SK-N-DZ (cell line): ENCODE measurements at places on chromosomes 2 and 18.
A peak's percentile ranks its signal among the peaks of the same experiment; 100 is the strongest.

- no peak for DNase-seq
Measured at GRCh38 chr2:10301941-10302478, 694 bp upstream of the HPCAL1 start.

GRCh38 chr2:73238149-73238548 is 4.0 kb downstream of the CCT7 start:
- DNase-seq, result no peak

DNA sequence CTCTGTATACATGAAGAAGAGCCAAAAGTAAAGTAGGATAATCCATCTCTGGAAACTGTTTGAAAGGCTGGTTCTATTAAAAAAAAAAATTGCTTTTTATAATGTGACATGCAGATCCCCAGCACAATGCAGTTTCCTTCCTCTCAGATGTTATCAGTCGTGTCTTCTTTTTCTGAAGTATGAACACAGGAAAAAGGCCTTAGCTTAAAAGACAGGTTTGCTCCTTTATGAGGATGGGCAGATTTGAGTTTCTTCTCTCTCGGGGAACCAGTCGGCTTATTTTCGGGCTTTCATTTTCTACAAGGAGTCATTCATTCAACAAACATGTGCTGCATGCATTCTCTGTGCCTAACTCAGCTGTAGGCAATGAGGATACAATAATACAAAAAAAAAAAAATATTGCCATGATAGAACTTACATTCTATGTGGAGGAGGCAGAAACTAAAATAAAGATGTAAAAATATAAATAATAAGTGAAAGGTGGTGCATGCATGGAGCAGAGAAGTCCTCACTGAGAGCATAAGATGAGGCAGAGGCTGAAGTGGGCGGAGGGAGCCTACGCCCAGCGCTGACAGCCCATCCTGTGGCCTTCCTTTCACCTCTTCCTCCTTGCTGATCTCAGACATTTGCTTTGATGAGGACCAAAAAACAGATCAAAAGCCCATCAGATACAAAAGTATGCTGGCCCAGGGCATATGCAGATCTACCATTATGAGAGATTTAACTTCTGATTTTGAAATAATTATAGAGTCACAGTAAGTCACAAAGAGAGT is at the start of gene CD226:
Gene CD226, minus strand, starts transcription at position 513 of the 773 bp plus-strand sequence. Its CDS starts 467 bp downstream, at position 46.
- DNase-seq, result no peak

GRCh38 chr2:53353135-53354114 is 414.2 kb upstream of the CHAC2 start:
- no peak for DNase-seq

- no peak for DNase-seq
Measured at GRCh38 chr18:40094441-40094840, 1860.6 kb upstream of the PIK3C3 start.

DNA sequence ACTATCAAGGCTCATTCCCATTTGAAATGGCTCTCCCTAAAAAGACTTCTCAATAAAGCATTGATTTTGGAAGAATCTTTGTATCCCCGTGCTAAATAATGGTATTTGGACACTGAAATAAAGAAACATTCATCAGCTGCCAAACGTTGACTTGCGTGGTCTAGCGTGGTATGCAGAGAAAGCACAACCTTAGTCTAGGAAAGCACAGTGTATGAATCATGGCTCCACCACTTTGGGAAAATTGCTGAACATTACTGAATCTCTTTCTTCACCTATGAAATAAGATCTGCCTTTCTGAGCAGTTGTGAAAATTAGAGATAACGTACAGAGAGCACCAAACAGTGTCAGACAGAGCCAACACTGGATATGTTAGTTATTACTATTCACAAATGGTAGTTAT is 353.9 kb downstream of the SS18 start:
- DNase-seq, result no peak

DNA sequence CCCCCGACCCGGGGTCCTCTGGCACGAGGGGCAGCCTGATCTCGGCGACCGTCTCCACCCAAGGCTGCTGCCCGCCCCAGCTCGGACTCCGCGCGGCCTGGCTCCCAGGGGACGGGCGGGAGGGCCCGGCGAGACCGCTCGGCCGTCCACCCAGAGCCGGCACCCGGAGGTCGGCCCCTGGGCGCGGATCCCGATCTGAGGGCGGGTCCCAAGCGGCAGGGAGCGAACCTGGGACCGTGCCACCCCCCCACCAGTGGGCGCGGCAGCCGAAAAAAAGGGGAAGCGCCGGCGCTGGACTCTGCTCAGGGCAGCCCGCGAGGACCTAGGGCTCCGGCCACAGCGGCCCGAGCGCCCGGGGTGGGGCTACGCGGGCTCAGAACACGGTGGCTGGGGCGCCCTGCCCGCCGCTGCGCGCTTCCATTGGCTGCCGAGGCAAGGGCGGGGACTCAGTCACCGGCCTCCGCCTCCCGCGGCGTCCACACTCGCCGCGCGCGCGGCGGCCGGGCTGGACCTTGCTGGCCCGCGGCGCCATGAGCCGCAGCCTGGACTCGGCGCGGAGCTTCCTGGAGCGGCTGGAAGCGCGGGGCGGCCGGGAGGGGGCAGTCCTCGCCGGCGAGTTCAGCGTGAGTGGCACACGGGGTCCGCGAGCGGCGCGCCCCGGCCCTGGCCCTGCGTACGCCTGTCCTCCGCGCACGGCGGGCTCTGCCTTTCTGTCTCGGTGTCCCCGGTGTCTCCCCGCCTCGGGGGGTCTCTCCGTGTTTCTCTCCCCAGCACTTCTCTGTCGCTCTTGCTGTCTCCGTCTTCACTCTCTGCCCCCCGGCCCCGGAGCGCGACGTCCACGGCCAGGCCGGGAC is at the start of gene PTPN18:
Gene PTPN18, plus strand, starts transcription at position 479 of the 854 bp plus-strand sequence. Its CDS starts 52 bp downstream, at position 531.
- DNase-seq, result peak; percentile 81

DNA sequence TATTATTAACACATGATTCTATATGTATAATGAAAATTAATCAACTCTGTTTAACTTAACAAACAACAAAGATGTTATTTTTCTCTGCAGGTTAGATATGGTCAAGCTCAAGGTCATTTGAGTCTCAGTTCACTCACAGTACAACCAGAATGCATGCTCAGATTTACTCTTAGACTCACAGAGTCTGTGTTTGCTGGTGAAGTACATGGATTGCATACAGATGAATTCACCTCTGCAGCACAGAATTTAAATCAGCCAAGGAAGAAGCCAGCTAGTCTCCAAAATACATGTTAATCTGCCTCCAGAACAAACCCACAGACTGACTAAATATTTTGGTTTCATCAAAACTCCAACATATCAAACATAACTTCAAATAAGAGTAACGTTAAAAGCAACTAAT is 424.5 kb downstream of the RAD51AP2 start:
- DNase-seq, result no peak

DNA sequence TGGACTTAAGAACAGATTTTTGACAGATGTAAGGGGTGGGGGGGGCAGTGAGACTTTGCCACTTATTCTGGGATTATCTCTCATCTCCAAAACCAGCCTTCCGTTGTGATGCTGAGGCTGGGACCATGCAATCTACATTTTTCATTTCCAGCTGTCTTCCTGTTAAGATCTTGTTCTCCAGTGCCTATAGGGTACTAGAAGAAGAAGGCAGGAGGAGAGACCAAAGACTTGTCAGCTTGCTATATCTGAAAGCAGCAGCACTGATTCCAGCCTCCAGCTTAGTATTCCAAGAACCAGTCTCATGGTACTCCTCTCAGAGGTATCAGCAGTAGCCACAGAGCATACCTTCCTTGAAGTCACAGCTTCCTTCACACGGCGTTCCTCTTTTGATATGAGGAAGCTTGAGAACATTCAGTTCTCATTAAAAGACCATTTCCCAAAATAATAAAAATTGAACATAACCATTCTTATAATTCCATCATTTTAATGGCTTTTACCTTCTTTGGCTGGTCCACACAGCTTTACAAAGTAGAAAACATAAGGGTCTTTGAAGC is 49.8 kb downstream of the USP34 start:
- no peak for DNase-seq

DNA sequence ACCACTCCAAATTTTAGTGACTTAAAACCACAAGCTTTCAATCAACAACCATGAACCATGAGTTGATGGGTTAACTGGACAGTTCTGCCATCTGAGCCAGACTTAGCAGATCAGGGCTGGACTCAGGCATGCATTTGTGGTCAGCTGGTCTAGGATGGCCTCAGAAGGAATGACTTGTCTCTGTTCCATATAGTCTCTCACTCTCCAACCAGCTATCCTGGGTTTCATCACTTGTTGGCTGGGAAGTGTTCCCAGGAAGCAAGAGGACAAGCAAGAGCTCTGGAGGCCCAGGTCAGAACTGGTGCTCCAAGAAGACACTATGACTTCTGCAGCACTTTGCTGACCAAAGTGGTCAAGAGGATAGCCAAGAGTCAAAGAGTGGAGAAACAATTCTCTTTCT is 17.5 kb upstream of the MAP3K20 start:
- DNase-seq, result no peak

DNA sequence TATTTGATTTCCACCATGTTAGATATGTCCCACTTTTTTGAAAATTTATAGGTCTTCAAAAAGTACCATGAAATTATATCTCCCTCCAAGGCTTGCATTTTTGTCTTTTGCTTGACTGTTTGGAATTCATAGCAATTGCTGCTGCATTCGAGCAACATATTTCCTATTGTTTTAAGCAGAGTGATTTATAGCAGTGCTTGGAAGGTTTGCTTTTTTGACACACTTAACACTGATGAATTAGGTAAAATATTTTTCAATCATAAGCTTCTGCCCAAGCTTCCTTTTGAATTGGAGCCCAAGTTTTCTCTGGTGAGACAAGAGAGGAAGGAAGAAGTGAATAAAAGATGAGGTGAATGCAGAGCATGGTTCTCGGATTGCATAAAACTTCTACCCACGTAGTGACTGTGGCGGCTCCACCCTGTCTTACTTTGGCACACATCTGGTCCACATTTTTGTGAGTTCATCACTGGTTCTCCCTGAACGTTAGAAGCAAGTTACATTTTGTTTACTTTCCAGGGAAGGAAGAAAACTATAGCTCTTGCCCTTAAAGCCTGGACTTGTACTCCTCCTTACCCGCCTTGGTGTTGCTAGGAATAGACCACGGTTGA is 667.0 kb downstream of the TSN start:
- DNase-seq, result no peak

DNA sequence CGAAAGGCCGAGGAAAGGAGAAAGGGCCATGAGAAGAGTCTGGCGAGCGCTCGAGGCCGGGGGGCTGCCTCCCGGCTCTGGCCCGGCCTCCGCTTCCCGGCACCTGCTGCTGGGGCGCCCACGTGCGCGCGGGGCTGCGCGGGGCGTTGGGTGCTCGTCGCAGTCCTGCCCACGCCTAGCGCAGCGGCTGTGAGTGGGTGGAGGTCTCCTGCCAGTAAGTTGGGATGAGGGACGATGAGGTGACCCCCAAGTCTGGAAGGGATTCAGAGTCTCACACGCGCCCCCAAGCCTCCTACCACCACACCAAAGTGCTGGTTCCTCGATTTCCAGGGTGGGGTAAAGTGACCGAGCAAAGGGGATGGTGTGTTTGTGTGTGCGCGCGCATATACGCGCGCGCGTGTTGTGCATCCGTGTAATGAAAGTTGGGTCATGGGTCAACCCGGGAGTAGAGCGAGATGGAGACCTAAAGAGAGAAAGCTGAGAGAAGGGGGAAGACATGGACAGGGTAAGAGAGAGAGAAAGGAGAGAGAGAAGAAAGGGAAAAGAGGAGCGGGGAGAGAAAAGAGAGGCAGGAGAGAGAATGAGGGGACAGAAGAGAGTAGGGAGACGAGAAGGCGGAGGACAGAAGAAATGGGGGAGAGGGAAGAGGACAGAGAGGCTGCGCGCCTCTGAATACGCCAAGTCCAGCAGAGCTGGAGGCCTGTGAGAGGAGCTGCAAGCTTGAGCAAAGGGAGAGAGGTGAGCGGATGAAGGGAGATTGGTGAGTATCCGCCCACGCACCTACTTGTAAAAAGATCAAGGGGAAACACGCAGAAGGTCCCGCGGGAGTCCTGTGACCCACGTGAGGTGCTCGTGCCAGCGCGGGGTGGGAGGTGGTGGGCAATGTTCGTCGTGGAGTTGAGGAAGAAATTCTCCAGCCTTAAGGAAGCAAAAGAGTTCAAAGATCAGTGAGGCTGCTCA is 1.7 kb upstream of the NETO1 start:
- no peak for DNase-seq

DNA sequence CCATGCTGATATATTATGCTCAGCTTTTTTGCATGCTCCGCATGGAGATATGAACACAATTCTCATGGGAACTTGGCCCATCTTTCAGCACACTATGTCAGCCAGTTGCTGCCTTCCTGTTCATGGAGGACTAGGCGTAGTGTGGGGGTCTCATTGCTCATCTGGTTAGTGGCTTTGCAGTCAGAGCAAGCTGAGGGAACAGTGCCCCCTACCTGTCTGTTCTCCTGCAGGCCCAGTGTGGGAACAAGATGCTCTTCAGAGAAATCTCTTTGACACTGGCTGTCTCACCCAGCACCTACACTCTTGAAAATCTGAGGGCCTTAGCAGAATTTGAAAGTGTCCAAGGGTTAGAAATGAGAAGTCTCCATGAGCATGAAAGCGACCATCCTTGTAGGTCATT is 47.1 kb downstream of the SPTBN1 start:
- DNase-seq, result peak; percentile 54

DNA sequence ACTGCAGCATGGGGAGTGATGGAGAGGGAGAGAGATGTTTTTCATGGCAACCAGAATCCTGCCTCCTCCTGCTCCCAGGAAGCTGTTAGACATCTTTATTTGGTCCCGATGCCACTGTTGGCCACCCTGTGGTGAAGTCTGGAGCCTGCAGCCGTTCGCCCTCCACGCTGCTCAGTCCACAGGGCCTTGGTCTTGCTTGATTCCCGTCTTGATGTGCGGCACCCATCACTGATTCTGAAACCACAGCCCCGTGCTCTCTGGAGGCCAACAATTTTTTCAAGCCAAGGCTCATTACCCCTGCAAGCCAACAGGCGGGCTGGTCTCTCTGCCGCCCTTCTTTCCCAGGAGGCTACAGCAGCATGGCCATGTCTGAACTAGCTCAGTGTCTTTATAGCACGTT is 24.5 kb downstream of the SIGLEC15 start:
- DNase-seq, result no peak

DNA sequence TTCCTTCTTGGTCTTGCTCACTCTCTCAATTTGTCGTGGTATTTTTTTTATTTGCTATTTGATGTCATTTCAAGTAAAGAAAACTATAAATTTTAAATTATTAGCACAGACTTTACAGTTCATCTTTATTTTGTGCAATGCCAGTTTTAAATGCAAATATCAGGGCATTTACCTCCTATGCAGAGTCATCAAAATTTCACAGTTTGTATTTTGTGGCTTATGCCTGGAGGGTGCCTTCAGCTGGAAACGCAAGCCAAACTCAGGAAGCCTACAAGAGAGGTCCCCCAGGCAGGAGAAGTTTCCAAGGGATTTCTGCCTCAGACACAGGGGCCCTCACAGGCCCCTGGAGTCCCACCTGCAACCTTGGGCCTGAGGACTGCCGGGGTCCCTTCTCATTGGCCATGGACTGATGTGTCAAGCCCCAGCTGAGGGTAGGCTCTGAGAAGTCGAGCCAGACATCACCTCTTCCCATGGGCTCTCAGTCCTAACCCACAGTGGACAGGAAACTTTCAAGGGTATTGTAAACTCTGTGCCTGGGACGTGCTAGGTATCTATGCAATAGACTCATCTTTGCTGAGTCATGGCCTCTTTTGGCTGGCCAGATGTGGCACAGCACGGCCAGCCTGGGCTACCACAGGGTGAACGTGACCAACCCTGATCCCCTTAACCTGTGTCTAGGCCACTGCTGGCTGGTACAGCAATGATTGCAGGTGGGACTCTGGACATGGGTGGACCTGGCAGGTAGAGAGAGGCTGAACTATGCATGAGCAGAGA is 236.5 kb downstream of the CELF4 start:
- no peak for DNase-seq

GRCh38 chr2:86038291-86039081 is 67.2 kb downstream of the POLR1A start:
- no peak for DNase-seq

- DNase-seq, result no peak
Measured at GRCh38 chr2:41691561-41691960, 356.3 kb upstream of the PKDCC start.
